CD4-positive, alpha-beta memory T cell (primary cell): ENCODE measurements at places on chromosomes 13 and 19. TPM values are rescaled to one million over a fixed set of nuclear protein-coding genes. Genes with fewer than 3 reads are reported as not detected.

GRCh38 chr19:38718747-38719543, 25.3 kb downstream of the CAPN12 start:
- no peaks in the 10 kb centered on the region for H3K4me1 ChIP-seq
- peaks cover 56% of the 10 kb centered on the region for H3K36me3 ChIP-seq
- no peaks in the 10 kb centered on the region for H3K27me3 ChIP-seq
- H3K27ac ChIP-seq = no peak overlapping the region
- no peak overlapping the region for H3K4me3 ChIP-seq

DNA sequence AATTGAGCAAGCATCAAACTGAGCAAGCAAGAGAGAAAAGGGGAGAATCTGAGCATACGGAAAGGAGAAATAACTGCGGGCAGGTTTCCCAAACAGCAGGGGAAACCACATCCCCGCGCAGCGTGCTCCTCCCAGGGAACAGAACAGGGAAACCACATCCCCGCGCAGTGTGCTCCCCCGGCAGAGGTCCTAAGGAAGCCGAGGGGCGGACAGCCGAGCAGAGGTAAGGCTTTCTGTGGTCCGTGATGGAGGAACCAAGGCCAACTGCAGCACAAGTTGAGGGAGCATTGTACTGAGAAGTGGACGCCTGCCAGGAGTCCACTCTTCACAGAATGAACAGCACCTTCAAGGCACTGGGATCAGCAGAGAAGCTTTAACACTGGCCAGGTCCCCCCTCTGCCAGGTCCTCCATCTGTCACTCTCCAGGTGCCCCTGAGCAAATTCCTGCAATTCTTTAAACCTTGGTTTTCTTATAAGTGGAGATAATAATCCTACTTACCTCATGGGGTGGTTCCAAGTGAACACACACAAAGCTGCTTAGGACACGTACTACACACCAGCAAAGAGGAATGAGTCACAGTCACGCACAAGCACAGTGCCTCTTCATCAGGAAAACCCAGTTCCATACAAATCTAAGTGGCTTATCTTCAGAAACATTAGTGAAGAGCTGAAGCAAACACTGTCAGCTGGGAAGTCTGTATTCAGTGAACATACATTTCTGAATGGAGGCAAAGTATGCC, 23.0 kb upstream of the LAMP1 start:
- no peaks in the 10 kb centered on the region for H3K4me1 ChIP-seq
- H3K4me3 ChIP-seq = no peak overlapping the region
- no peak overlapping the region for H3K27ac ChIP-seq
- H3K27me3 ChIP-seq = no peaks in the 10 kb centered on the region
- no peaks in the 10 kb centered on the region for H3K36me3 ChIP-seq
- no peak for DNase-seq

- H3K27me3 ChIP-seq = no peaks in the 10 kb centered on the region
- H3K27ac ChIP-seq = no peak overlapping the region
- no peaks in the 10 kb centered on the region for H3K4me1 ChIP-seq
- H3K4me3 ChIP-seq = no peak overlapping the region
- DNase-seq = no peak
These were observed 15.4 kb downstream of the FCHO1 start for GRCh38 chr19:17766543-17767131.

DNA sequence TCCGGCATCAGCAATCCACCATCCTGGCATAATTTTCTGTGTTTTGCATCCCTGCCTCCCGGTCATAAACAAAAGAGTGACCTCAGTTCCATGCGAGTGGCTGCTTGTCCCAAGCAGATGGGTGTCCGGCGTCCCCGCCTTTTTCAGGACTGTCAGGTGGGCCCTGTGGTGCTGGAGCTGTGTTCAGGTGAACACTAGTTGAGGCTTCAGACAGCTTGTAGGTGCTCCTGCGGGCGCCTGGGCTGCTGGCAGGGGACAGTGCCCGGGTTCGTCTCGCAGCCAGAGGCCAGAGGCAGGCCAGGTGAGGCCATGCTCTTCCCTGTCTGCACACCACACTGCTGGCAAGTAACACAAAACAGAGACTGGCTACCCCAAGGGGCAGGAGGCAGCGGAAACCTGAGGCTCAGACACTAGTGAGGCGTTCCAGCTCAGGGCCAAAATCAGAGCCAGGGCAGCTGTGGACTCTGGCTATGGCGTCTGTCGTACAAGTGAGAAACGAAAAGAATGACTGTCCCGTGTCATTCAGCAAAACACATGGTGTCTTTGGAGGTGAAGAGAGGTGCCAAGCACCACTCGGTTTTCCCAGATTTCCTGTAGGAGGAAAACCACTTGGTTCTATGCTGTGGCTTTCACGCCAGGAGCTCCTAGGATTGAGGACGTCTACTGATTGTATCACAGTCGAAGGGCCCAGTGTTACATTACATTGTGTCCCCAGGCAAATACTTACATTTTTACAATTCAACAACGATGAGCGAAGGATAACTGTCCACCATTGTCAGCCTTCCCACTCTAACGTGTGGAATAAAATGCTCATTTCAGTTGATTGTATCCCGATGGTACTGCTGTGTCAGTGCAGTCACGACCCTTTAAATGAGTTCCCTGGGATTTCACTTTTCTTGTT, 104.0 kb downstream of the ATP11A start:
- H3K27ac ChIP-seq = no peak overlapping the region
- no peak overlapping the region for H3K4me3 ChIP-seq
- no peak for DNase-seq
- H3K4me1 ChIP-seq = no peaks in the 10 kb centered on the region
- H3K27me3 ChIP-seq = no peaks in the 10 kb centered on the region
- H3K36me3 ChIP-seq = no peaks in the 10 kb centered on the region

DNA sequence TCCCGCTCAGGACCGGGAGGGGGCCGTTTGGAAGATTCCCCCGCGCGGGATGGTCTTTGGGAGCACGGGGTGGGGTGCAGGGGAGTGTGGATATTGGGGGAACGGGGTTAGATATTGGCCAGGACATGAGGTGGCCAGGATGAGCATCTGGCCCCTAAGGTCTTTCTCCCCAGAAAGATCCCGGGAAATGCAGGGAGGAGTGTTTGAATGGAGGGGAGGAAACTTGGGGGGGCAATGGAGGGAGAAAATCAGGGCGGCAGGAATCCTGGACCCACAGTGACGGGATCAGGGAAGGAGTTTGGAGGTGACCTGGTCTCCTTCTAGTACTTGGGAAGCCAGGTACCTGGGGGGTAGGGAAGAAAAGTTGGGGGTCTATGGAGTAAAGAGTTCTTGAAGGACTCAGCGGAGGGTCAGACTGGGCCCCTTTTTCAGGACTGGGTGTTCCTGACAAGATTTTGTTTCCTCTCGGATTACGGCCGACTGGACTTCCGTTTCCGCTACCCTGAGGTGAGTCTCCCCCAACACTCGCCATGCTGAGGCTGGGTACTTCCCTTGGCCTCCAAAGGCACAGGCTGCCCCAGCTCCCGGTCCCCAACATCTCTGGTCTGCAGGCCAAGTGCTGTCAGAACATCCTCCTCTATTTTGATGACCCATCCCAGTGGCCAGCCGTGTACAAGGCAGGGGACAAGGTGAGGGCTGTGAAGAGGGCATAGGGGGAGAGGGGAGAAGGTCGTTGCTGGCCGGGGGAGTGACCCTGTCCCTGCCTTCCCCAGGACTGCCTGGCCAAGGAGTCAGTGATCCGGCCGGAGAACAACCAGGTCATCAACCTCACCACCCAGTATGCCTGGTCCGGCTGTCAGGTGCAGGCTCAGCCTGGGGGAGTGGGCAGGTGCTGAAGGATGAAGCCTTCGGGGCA, 989 bp downstream of the TMEM145 start:
- no peaks in the 10 kb centered on the region for H3K36me3 ChIP-seq
- H3K4me1 ChIP-seq = peaks cover 14% of the 10 kb centered on the region
- no peak overlapping the region for H3K4me3 ChIP-seq
- DNase-seq = no peak
- H3K27me3 ChIP-seq = peaks cover 26% of the 10 kb centered on the region

GRCh38 chr13:105471673-105472072, 1063.8 kb downstream of the EFNB2 start:
- H3K4me3 ChIP-seq = no peak overlapping the region
- no peak overlapping the region for H3K27ac ChIP-seq
- H3K36me3 ChIP-seq = no peaks in the 10 kb centered on the region
- no peak for DNase-seq
- no peaks in the 10 kb centered on the region for H3K27me3 ChIP-seq

- no peaks in the 10 kb centered on the region for H3K36me3 ChIP-seq
- H3K4me1 ChIP-seq = no peaks in the 10 kb centered on the region
- no peaks in the 10 kb centered on the region for H3K27me3 ChIP-seq
- no peak for DNase-seq
- H3K27ac ChIP-seq = no peak overlapping the region
- H3K4me3 ChIP-seq = no peak overlapping the region
These were observed 785.4 kb downstream of the UQCRFS1 start for GRCh38 chr19:28427376-28428083.

DNA sequence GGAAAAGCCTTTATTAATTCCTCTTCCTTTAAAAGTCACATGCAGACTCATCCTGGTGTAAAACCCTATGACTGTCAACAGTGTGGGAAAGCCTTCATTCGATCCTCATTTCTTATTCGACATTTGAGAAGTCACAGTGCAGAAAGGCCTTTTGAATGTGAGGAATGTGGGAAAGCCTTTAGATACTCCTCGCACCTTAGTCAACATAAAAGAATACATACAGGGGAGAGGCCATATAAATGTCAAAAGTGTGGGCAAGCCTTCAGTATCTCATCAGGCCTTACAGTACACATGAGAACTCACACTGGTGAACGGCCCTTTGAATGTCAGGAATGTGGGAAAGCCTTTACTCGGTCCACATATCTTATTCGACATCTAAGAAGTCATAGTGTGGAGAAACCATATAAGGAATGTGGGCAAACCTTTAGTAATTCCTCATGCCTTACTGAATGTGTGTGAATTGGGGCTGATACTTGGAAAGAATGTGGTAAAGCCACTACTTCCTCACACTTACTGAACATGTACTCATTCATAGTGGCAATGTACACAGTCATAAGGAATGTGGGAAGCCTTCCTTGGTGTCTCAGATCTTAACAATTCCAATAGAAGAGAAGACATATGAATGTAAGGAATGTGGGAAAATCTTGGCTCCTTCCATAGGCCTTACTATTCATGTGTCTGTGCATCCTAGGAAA, 18.8 kb downstream of the ZNF559 start:
- H3K4me1 ChIP-seq = no peaks in the 10 kb centered on the region
- H3K27me3 ChIP-seq = no peaks in the 10 kb centered on the region
- no peak for DNase-seq
- H3K27ac ChIP-seq = no peak overlapping the region
- H3K4me3 ChIP-seq = peak overlapping the region; percentile 2

DNA sequence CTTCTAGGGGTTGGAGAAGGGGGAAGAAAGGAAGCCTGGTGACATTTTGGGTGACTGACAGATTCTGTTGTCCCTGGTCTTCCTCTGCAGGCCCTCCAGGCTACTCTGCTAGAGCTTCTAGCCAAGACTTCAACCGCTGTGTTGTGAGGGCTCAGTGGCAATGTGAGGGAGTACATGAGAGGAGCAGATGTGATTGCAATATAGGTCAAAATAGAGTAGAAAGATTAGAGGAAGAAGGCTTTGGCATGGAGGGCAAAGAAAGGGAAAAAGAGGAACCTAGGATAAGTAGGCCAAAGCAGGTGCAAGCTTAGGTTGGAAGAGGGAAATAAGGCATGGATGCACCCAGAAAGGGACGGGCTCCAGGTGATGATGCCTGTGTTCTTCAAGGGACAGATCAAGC, 216.9 kb downstream of the RGCC start:
- H3K4me1 ChIP-seq = no peaks in the 10 kb centered on the region
- no peaks in the 10 kb centered on the region for H3K27me3 ChIP-seq
- DNase-seq = no peak
- no peak overlapping the region for H3K4me3 ChIP-seq
- H3K27ac ChIP-seq = no peak overlapping the region

Gene HCST
- total RNA-seq = 75.2 TPM

Gene IL4I1
- total RNA-seq = 3.4 TPM

Gene CCDC8
- not detected for total RNA-seq

Gene TNFSF9
- 0.99 TPM for total RNA-seq
